ENCODE measurements at places on chromosomes 16 and 17.

GRCh38 chr17:76640550-76641380, 2.8 kb downstream of the ST6GALNAC1 start:
- DNase-seq: no peak

- no peak for DNase-seq
Observed at GRCh38 chr17:59067756-59068155, 38.9 kb downstream of the TRIM37 start.

- DNase-seq: no peak
Observed at GRCh38 chr16:13315642-13316427, 414.4 kb downstream of the SHISA9 start.

DNA sequence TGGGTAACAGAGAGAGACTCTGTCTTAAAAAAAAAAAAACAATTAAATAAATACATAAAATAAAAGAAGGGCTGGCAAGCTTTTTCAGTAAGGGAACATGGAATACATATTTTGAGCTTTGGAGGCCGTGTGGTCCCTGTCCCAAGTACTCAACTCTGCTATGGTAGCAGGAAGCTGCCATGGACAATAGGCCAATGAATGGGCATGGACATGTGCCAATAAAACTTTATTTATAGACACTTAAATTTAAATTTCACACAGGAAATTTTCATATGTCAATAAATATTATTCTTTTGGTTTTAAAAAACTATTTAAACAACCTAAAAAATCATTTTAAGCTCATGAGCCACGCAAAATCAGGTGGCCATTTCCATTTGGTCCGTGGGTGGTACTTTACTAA, 3.8 kb downstream of the OTOA start:
- DNase-seq: no peak

DNA sequence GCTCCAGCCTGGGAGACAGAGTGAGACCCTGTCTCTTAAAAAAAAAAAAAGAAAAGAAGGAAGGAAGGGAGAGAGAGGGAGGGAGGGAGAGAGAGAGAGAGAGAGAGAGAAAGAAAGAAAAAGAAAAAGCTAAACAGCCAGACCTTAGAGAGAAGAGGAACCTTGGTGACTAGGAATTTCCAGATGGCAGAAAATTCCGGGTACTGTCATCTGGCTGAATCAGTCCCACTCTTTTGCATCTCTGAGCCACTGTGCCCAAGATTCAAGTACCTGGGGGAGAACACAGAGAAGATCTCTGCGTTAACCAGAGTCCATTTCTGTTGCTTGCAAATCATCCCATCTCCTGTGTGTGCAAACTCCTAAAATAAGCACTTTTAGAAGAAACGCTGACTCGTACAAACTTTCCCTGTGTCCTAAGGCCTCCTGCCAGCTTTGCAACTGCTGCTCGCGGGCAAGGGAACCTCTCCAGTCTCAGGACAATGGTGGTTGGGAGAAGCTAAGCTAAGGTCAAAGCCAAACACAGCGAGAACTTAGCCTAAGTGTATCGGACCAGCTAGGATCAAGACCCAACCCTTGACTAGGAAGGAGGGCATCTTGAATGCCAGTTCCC, 18.0 kb downstream of the BMERB1 start:
- DNase-seq: no peak

DNA sequence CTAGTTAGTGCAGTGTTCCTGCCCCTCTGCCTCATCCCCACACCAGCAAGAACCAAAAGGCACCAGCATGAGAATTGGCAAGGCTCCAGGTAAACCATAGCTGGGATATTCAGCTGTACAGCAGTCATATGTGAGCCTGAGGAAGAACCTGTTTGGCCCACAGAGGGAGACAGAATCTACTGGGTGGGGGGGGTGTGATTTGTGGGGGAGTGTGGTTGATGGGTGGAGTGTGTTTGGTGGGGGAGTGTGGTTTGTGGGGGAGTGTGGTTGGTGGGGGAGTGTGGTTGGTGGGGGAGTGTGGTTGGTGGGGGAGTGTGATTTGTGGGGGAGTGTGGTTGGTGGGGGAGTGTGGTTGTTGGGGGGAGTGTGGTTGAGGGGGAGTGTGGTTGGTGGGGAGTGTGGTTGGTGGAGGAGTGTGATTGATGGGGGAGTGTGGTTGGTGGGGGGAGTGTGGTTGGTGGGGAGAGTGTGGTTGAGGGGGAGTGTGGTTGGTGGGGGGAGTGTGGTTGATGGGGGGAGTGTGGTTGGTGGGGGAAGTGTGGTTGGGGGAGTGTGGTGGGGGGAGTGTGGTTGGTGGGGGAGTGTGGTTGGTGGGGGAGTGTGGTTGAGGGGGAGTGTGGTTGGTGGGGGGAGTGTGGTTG, 19.5 kb downstream of the MINK1 start:
- DNase-seq: no peak

GRCh38 chr16:27636453-27637240, 86.7 kb downstream of the KATNIP start:
- no peak for DNase-seq

DNA sequence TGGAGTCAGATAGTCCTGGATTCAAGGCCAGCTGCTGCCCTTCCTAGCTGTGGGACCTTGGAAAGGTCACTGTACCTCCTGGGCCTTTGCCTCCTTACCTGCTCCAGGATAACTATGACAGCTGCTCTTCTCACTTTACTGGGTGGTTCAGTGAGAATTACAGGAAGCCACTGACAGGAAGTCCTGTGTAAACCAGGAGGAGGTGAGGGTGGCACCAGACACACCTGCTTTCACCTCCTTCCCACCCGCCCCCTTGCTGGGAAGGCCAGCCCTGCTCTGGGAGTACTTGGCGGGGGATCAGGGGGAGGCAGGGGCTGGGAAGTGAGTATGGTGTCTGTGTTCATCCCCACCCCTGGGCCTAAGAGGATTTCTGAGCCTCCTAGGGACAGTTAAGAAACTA, 42.6 kb downstream of the CPNE2 start:
- DNase-seq: no peak

- no peak for DNase-seq
Observed at GRCh38 chr16:58963479-58963878, 229.4 kb upstream of the GOT2 start.

DNA sequence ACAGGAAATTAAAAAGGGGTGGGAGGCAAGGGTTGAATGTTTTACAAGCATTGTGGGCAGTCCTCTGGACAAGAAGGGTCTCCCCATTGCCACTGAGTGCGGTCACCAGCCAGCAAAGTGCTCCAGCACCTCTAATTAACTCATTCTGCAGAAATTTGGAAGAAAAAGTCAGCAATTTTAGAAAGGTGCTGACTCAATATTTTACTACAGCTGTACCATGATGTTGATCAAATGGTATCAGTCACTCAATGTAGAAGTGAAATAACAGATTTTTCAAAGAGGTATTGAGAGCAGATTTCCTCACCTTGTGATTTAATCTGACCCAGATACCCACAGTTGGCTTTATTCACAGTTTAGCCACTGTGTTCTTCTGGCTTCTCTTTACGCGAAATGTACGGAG, 96.7 kb downstream of the PMP22 start:
- no peak for DNase-seq

DNA sequence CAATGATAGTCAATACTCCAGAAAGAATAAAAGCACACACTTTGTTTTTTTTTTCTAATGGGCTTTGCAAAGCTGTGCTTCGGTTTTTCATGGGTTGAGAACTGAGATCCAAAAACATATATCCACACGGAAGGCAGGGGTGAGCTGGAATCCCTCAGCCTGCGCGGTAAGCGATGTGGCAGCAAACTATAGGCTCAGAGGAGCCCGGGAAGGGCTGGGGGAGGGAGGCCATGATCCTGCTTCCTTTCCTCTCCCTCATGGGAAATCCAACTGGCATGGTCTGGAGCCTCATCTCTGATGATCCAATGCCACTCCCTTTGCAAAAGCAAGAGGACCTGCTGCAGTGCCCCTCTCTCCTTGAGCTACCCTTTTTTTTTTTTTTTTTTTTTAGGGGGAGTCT, 8.2 kb downstream of the RBFOX3 start:
- no peak for DNase-seq

- DNase-seq: no peak
Observed at GRCh38 chr17:50632637-50633036, 2.0 kb upstream of the ABCC3 start.

DNA sequence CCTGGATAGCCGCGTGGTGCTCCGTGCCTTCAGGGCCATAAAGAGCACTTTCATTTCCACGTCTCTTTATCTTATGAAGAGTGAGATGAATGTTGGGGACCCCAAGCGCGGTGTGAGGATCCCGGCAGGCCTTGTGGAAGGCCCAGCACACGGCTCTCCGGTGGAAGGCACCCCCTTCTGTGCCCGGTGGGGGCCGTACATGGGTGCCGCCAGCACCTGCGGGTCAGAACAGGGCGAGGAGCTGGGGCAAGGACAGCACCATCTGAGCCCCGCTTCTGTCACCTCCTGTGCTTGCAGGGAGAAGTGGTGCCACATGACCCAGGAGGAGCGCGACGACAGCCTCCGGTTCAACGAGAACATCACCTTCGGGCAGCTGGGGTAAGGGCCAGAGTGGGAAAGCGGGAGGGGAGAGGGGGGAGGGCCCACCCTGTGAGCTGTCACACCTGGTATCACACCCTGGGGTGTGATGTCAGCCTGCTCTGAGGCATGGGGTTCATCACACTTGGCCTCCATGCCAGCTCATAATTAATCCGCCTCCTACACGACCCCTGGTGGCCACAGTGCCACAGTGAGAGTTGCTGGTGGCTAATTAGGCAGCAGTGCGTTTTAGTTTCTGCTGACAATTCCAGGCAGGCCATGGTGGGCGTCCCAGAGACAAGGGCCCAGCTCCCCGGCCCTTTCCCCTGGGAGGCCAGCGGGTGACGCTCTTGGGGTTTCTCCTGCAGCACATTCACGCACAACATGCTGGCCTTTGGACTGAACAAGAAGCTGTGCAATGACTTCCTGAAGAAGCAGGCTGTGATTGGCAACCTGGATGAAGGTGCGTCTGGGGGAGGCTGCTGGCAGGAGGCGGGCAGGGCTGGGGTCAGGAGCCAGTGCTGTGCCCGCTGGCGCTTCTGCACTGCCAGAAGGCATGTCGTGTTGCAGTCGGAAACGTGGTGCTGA, 25.7 kb downstream of the CIBAR2 start:
- no peak for DNase-seq

GRCh38 chr17:35291802-35292201, 48.9 kb downstream of the SLFN5 start:
- DNase-seq: no peak

Measured in activated gamma-delta T cell (primary cell).